Stimulated activated effector memory CD8-positive, alpha-beta T cell treated with anti-CD3 and anti-CD28 coated beads, Interleukin-12 subunit alpha, Interleukin-12 subunit beta, amount 100 ng/mL, for 72 hours (primary cell): ENCODE measurements at places on chromosomes 6 and 20.
A peak's percentile ranks its signal among the peaks of the same experiment; 100 is the strongest.

GRCh38 chr6:45350186-45350710 is 22.1 kb downstream of the RUNX2 start:
- no peak for DNase-seq

- DNase-seq, result no peak
Observed at GRCh38 chr6:19452495-19452894, 384.7 kb upstream of the ID4 start.

GRCh38 chr6:127952831-127953230 is 52.0 kb upstream of the THEMIS start:
- DNase-seq, result no peak

GRCh38 chr6:35084041-35084491 is 57.1 kb downstream of the TCP11 start:
- DNase-seq, result no peak

DNA sequence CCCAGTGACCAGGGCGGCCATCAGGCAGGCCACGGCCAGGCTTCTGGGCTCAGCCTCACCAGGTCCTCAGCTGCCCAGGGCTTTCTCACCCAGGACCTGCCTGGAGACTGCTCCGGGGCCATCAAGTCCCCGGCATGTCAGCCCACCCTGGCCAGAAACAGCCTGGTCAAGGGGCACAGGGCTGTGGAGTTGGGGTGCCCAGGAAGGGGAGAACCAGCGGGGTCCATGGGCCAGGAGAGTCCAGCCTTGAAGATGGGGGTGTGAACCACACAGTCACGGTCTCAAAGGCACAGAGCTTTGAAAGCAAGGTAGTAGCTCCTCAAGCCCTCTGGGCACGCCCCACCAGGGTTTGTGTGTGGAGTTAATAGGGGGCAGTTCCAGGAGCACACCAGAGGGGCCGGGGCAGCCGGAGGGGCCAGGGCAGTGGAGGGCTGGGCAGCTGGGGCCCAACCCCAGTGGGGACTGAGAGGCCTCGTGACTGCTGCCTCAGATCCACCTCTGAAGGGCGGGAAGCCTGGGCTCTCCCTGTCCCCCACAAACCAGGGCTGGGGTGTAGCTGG is 48.0 kb upstream of the BHLHE23 start:
- DNase-seq, result no peak

DNA sequence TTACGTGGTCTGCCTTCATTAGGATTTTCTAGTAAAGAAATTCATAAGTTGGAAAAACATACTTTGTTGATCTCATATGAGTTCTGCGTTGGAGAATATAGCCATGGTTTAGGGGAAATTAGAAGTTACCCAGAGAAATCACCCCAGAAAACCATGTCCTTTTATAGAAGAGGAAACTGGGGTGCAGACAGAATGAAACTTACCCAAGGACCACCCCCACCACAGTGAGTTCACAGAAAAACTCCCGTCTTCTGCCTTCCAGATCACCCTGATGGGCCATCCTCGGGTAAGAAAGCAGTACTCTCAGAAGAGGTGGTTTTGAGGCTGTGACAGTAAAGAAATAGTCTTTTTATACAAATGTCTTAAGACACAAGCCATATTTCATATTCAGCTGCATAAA is 25.1 kb upstream of the MAFB start:
- no peak for DNase-seq

- DNase-seq, result no peak
Observed at GRCh38 chr6:26249707-26249956, 115.4 kb upstream of the BTN3A2 start.

DNA sequence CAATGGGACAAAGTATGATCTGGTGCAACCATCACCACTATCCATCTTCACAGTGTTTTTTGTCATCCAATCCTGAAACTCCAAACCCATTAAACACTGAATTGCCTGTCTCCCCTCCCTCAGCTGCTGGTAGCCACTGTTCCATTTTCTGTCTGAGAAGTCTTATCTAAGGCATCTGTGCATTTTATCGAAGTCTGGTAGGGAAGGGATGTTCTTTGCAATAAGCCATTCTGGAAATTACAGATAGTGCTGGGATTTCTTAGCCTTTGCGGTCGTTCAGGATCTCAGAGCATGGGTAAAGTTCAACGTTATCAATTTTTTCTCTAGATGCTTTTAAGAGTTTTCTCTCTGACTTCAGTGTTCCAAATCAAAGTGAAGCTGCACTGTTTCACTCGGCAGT is 24.1 kb downstream of the KIF25 start:
- no peak for DNase-seq

- DNase-seq, result peak; percentile 48
Observed at GRCh38 chr6:37048851-37049757, 43.6 kb downstream of the FGD2 start.

DNA sequence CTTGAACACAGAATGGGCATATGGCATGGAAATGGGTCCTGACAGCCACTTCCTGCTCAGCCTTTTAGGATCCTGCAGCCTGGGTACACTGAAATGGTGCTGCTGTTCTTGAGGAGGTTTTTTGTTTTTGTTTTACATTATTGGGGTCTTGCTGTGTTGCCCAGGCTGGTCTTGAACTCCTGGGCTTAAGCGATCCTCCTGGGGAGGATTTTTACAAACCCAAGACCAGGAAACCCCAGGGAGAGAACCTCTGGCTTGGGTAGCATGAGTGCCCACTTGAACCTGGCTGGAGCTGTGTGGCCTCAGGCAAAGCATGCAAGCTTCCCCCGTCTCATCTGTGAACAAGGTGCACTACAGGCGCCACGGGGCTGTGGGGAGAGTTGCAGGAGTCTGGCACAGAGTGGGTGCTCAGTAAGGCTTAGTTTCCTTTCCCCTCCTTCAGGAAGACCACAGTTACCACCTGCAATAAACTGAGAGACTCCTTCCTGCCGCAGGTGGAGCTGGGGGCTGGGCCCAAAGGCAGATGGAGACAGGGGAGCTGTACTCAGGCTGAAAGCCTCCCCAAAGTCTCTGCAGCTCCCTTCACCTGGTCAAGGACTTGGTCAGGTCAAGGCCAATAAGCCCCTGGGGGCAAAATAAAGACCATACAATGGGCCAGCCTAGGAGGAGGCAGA is 1.8 kb downstream of the SLA2 start:
- DNase-seq, result peak; percentile 52

- peak; percentile 79 for DNase-seq
Observed at GRCh38 chr6:52231406-52232127, 12.7 kb downstream of the IL17F start.

DNA sequence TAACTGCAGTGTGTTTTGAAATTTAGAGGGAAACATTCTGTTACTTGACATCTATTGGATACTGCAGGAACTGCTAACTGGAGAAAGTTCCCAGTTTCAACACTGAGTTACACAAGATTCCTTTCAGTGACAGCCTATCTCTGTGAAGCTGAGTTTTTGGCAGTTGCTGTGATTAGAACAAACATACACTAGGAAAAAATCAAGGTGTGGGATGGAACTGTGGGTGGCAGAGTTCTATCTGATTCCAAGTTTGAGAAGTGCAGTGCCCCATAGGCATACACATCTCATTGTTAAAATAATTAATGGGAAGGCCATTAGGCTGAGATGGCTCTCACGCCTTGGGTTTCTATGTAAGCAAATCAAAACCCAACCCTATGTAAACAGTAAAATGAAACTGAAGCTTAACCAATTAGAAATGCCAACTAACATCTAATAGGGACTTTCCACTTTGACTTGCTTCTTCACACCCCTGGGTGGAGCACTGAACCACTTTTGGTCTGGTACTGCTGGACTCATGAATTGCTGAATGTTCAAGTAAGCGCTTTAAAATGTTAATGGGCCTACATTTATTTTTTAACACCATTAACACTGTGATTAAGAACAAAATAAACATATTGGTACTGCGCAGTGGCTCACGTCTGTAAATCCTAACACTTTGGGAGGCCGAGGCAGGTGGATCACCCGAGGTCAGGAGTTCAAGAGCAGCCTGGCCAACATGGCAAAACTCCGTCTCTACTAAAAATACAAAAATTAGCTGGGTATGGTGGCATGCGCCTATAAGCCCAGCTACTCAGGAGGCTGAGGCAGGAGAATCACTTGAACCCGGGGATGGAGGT is 55.2 kb upstream of the TBC1D7 start:
- peak; percentile 53 for DNase-seq

GRCh38 chr6:167079853-167080297 is 43.0 kb upstream of the CCR6 start:
- DNase-seq, result peak; percentile 32

- no peak for DNase-seq
Observed at GRCh38 chr20:58973179-58973578, 7.9 kb upstream of the NELFCD start.

- DNase-seq, result no peak
Observed at GRCh38 chr6:93794166-93794565, 374.8 kb upstream of the EPHA7 start.

DNA sequence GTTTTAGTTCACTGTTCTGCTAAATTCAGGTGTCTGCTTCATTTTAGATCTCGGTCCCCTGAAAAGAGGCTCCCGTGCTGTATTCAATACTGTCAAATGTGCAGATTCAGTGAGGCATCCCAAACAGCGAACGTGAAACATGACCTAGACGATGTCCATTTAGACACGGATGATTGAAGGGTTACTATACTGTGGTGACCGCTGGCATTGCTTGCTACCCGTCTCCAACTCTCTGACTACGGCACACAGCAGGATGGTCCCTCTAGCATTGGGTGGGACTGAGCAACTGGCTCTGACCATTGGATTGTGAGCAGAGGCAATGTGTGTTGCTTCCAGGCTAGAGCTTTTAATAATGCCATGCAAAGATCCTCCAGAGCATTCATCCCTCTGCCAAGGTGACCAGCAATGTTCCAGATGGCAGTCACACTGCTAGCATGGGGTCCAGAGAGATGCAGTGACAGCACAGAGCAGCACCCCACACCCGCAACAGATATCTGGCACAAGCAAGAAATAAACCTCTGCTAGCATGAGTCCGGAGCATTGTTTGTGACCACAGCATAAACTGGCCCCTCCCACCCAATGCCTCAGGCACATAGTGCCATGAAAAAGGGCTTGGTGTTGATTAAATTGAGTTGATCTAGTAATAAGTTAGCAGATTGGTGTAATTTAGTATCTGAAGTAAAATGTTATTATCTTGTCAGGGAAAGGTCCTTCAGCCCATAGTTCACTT is 9.0 kb downstream of the METTL24 start:
- DNase-seq, result no peak

GRCh38 chr6:4020822-4021132 is 58.2 kb downstream of the FAM217A start:
- no peak for DNase-seq

GRCh38 chr20:37329481-37330165 is 16.3 kb upstream of the SRC start:
- DNase-seq, result no peak

GRCh38 chr6:65149841-65150240 is 557.2 kb downstream of the EYS start:
- no peak for DNase-seq

- DNase-seq, result no peak
Observed at GRCh38 chr6:13988049-13988738, 63.4 kb downstream of the RNF182 start.

DNA sequence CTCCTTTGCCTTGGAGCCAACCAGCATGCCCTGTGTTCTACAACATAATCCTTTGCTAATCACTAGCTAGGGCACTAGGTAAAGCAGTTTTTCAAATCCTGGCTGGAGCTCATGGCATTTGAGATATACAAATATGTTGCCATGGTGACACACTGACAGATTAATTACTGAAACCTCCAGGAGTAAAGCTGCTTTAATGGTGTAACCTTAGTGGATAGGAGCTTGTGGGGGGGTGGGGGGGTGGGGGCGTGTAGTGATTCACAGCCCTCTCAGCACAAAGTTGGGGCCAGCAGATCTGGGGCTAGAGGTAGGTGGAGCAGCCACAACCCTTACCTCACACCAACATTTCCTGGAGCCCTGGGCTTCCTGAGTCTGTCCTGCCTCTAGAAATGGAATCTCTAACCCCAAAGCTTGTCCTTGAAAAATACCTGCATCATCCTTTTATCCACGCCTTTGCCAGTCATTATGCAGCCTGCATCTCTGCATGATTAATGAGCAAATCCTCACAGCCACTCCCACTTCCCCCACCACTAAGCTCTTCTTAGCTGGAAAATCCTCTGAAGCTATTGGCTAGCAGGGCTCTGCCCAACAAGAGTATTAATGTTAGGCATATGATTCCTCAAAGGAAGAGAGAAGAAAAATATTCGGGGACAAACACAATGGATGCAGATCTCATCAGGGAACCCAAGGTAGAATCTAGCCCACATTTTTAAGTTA is 84.5 kb upstream of the PRND start:
- no peak for DNase-seq

- no peak for DNase-seq
Observed at GRCh38 chr20:2455771-2456497, 14.7 kb downstream of the SNRPB start.

DNA sequence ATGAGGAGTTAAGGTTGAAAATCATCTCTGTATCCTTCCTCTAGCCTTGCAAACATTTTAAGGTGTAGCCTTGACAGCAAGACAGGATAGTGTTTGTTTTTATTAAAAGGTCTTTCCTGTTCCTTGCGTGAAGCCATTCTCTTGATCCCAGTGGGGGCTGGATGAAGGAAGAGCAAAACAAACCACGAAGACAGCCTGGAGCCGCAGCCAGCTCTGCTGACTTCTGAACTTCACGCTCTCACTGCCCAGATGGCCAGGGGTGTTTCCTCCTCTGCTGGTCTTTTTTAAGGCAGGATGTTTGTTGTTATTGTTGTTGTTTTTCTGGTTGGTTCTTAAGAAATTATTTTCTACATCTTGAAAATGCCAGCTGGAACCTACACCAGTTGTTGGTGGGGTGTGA is 156.4 kb downstream of the MTHFD1L start:
- no peak for DNase-seq
